ENCODE measurements at places on chromosomes 13 and 19.

DNA sequence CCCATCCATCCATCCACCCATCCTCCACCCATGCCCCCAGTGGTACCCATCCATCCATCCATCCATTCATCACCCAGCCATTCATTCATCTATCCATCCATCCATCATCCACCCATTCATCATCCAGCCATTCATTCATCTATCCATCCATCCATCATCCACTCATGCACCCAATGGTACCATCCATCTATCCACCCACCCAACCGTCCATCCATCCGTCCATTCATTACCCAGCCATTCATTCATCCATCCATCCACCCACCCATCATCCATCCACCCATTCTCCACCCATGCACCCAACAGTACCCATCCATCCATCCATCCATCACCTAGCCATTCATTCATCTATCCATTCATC lies 5.3 kb downstream of the PLPPR3 start:
- DNase-seq, result no peak

DNA sequence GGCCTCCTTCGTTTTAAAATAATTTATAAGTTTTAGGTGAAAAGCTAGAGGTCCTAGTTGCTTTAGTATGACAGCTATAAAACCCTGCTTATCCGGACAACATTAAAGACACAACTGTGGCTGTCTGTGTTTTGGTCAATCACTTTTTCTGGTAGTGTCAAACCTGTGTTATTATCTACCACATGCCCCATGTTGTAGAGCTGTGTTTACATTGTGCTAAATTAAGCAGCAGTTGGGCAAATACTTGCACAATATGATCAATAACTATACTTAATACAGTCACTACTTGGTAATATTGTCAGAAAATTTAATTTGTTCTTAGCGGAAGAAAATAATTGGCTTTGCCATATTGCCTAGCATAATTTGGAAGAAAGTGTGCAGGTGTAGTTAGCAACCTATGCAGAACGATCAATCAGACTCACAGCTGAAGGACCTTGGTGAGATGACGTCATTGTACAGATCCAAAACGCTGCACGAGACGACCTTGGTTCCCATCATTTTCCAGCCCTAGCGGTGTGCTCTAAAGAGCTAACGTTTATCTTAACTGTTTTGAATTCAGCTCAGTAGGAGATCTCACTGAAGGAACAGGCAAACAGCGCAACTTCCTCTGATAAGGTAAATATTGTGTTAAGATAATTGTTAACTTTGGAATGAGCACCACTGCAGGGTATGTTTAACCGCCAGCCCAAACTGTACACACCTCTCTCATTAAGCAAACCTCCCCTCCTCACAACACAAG lies 476.6 kb downstream of the IRS2 start:
- no peak for DNase-seq

DNA sequence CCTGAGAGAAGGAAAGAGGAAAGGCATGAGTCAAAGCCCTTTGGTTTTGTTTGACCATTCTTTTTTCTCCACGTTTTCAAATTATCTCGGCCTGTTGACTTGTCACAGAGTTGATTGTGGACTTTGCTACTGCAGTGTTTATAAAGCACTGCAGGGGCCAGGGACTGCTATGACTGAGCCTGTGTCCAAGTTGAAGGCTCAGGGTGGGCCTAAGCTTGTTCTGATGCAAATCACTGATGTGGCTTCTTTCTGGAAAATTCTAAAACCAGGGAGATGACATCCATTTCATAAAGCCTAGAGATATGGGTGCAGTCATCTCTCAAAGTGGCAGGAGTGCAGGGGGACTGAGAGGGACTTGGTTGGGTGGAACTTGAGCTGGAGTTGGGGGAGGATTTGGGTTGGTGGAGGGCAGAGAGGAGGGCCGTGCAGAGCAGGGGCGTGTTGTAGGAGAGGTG lies 1.2 kb upstream of the CXCL17 start:
- no peak for DNase-seq

DNA sequence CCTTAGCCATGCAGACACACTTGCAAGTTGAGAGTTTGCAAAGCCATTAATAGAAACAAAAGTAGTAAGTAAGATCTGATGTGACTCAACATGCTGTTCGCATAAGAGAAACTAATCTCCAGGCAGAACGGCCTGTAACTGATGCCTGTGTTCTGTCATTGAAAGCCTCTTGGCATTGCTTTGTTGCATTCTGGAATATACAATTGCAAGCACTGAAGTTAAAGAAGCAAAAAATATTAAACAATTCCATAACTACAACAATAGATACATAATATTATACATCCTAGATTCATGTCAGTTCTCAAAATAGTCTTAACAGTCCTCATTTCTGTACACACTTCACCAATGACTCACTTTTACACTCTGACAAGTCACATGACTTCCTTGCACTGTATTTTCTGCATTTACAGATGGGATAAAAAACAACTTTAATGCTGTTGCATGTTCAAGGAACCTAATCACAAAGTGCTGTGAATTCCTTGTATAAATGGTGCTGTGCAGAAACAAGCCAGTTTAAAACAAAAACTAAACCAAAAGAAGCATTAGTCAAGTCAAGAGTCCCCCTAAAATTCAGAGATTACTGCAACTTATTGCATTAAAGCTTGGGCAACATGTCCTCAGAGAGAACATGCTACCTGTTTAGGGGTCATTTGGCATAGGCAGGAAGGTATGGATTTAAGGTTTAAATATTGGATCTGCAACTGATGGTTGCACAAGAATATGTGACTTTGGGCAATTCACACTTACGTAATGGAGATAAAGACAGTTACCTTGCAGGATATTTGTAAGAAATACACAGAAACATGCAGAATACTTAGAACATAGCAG lies 79.5 kb upstream of the SERP2 start:
- DNase-seq, result no peak

DNA sequence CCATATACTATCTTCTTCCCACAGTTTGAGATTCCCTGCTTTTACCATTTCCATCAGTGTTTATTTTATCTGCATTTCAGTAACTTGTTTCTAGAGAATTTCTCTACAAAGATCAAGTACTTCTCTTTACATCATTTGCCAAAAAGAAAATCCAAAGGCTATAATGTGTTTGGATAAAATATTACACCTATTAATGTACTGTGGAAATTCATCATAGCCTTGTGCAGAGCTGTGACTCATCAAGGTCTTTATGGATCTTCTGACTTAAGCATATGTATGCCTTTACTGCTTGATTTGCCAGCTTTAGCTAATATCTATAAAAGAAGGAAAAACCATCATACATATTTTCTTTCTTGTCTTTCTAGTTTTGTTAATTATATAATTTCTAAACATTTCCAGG lies 9.6 kb upstream of the HTR2A start:
- no peak for DNase-seq

All from stimulated activated CD8-positive, alpha-beta memory T cell treated with anti-CD3 and anti-CD28 coated beads, Interleukin-7, amount 100 ng/mL, for 4 hours (primary cell).